ENCODE measurements at places on chromosomes 5 and 9.

GRCh38 chr9:126514037-126514821 is 99.5 kb upstream of the LMX1B start:
- DNase-seq = peak; percentile 38

DNA sequence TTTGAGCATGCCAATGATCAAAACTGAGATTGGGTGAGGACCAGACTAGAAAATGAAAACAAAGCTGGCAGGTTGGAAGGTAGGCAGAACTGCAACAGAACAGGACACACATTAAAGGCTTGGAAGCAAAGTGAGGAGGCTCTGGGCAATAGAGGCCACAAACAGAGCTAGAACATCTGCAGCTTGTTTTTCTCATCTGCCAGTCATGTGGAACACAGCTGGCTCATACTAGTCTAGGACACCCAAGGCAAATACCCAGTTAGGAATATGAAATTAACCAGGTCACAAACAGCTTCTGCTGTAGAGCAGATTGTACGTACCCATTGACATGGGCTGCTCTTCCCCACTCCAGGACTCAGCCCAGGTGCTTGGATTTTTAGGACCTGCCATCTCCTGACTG is 61.7 kb downstream of the SPEF2 start:
- DNase-seq = no peak

- no peak for DNase-seq
Measured at GRCh38 chr5:143217065-143217803, 186.3 kb downstream of the NR3C1 start.

- no peak for DNase-seq
Measured at GRCh38 chr5:82151204-82151603, 127.0 kb downstream of the RPS23 start.

GRCh38 chr9:110156902-110157301 is 51.1 kb downstream of the C9orf152 start:
- DNase-seq = no peak

- no peak for DNase-seq
Measured at GRCh38 chr9:95261890-95262289, 55.6 kb downstream of the FANCC start.

- DNase-seq = no peak
Measured at GRCh38 chr5:168464641-168465040, 21.6 kb upstream of the RARS1 start.

DNA sequence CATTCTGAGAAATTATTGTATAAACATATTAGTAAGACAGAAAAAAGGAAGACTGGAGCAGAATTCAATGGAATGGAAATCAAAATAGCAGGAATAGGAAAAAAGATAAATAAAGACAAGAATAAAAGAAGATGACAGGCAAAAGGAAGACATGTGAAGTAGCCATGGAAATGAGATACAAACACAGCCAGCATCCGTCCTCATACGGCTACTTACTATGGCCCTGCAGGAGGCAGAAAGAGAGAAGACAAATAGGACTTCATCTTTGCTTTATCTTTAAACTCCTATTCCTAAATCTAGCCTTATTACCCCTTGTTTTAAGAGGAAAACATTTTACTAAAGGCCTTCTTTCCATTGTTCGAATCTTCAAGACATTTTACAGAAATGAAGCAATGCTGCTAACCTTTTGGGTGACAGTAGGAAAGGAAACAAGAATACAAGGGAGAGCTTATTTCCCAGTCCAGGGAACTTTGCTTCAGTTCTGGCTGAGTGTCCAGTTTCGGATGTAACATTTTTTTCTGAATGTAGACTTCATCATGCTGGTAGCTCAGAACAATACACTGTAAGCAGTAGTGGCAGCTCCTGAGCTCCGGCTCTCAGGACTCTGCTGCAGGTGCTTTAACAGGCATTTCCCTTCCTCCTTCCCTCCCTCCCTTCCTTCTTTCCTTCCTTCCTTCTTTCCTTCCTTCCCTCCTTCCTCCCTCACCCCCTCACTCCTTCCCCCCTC is 106.4 kb upstream of the SLC12A2 start:
- DNase-seq = no peak

- DNase-seq = no peak
Measured at GRCh38 chr5:179422213-179422855, 77.1 kb upstream of the ADAMTS2 start.

- no peak for DNase-seq
Measured at GRCh38 chr9:109475526-109475925, 22.6 kb downstream of the PTPN3 start.

DNA sequence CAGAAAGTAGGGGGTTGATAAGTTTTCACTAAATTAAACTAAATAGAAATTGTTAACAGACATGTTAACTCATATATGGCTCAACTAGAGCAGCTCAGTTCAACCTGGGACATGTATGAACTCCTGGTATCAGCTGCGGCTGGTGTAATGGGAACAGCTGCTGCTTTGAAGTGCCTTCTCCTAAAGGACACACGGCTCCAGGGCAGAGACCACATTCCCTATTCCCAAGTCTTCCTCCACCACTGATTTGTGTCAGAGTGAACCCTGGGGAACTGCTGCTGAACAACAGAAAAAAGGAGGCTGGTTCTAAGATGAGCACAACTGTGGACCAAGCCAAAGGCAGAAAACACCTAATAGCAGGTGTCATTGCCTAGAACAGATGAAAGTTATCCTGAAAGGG is 71.1 kb downstream of the MAPKAP1 start:
- DNase-seq = no peak

- no peak for DNase-seq
Measured at GRCh38 chr5:92102313-92102712, 719.2 kb upstream of the ARRDC3 start.

GRCh38 chr5:136039202-136039601 is 10.4 kb downstream of the TGFBI start:
- DNase-seq = no peak

- no peak for DNase-seq
Measured at GRCh38 chr5:154858972-154859871, 795 bp downstream of the CNOT8 start.

GRCh38 chr9:91567642-91568274 is 144.1 kb upstream of the NFIL3 start:
- DNase-seq = no peak

DNA sequence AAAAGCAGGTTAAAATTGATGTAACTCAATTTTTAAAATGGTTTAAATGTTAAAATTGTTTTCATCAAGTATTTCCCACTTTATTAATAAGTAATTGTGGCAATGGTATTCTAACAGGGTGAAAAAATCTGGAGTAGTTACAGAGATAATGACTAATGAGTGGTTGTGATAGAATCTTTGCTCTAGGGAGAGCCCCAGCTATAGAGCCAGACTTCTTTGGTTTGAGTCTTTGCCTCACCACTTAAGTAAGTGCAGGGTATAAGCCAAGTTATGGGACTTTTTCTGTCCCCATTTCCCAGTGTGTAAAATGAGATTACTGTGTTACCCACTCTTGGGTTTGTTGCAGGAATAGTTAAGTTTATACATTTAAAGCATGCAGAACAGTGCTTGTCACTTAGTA is 158.1 kb downstream of the FER start:
- DNase-seq = no peak

GRCh38 chr5:138737494-138738265 is 15.5 kb upstream of the CTNNA1 start:
- no peak for DNase-seq

- no peak for DNase-seq
Measured at GRCh38 chr5:38697013-38697412, 140.6 kb upstream of the LIFR start.

GRCh38 chr9:97132865-97133264 is 93.9 kb upstream of the CTSV start:
- no peak for DNase-seq

DNA sequence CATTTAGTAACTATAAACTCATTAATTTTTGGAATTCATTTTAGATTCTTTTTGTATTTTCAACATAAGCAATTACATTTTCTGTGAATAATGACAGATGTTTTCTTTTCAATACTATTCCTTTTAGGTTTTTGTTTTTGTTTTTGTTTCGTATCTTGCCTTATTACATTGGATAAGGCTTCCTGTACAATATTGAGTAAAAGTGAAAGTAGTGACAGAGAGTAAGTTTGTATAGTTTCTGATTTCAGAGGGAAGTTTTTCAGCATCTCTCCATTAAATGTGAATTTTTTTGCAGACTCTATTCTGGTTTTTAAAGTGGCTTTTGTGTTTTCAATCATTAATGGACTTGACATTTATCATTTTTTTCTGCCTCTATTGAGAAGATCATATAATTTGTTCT is 12.8 kb upstream of the CAMK4 start:
- no peak for DNase-seq

DNA sequence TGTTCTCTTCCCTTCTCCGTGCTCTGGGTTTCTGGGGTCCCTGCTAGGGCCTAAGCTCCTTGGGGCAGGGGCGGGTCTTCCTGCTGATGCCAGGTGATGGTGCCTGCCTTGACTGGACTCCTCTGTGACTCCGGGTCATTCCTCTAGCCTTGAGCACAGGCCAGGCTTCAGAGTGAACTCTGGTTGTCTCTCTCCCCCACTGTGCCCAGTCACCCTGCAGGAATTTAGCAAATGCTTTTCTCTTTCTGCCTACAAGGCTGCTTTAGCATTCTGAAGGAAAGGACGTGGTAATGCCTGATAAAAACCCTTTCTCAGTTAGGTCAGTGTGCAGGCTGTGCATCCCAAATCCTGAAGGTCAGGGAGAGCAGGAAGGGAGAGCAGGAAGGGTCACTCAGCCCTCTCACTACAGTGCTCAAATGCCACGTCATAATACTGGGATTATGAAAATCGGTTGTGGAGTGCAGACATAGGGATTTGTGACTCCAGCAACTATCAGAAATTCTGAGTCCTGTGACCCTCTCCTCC is 2.7 kb downstream of the CXCL14 start:
- DNase-seq = no peak

DNA sequence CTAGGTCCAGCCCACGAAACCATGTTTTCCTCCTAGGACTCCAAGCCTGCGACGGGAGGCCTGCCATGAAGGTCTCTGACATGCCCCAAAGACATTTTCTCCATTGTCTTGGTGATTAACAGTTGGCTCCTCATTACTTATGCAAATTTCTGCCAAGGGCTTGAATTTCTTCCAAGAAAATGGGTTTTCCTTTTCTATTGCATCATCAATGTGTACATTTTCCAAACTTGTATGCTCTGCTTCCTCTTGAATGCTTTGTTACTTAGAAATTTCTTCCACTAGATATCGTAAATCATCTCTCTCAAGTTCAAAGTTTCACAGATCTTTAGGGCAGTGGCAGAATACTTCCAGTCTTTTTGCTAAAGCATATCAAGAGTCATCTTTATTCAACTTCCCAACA is 1792.7 kb upstream of the CDH9 start:
- DNase-seq = no peak

- DNase-seq = no peak
Measured at GRCh38 chr9:109789556-109789955, 9.6 kb downstream of the PALM2AKAP2 start.

DNA sequence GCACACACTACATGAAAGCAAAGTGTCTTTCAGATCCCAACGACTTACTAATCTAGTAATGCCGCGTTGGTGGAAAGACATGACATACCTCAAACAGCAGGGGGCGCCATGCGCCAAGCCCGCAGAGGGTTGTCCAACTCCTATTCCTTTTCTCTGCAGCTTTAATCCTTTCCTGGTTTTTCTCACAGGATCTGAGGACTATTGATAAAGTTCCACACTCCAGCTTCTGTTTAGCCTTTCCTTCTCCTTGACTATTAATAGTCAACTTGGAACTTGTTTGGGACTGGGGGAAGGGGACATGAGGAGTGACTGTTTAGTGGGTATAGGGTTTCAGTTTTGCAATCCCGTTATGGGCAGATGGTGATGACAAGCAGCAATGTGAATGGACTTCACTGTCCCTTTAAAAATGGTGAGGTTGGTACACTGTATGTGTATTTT is 62.9 kb downstream of the OTULIN start:
- peak; percentile 63 for DNase-seq

GRCh38 chr5:67033880-67034651 is 162.5 kb downstream of the CD180 start:
- no peak for DNase-seq

- DNase-seq = no peak
Measured at GRCh38 chr9:83280268-83280667, 217.3 kb upstream of the RASEF start.

GRCh38 chr9:3511551-3511950 is 14.2 kb downstream of the RFX3 start:
- no peak for DNase-seq

DNA sequence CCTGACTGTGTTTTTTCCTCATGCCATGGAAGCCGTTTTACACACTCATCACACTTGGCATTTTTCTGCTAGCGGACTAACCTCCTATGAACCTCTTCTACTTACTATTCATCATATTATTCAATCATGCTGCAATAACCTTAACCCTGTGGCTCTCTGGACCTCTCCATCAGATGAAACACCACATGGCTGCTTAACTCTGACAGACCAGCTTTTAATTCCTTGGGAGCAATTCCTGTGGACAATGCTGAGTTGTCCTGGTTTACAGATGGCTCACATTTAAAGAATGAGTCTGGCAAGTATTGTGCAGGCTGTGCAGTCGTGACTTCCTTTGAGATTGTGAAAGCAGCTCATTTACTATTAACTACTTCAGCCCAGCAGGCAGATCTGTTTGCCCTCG is 9.0 kb downstream of the OR1J1 start:
- no peak for DNase-seq

DNA sequence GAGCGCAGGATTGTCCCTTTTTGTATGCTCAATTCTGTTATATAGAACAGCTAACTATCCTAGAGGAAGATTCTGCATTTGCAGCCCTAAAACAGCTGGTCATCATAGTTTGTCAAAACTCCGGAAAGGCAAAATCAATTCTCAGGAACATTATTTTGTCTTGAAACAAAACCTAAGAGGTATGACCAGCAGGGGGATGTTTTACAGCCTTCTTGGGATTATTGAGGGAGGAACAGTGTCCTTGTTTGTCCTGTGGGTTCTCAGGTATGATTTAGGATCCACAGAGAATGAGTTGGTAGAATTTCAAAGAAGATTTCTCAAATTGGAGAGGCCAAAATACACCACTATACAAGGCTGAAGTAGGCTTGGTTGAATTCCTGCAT is 136.4 kb downstream of the ZSWIM6 start:
- no peak for DNase-seq

DNA sequence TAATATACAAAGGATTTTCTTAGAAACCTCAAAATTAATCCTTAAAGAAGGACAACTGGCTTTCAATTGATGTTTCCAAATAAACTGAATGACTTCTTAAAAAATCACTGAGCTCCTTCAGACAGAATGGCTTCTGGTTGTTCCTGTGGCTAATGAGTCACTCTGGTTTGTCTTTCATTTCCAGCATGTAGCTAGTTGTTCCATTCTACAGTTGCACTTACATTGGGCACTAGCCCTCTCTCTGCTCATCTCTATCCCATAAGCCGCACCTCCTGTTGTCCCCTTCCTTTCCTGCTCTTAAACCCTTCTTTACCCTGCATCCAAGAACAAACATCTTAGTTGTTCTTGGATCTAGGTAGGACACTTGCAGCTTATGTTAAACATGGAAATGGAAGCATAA is 235.3 kb upstream of the HAPLN1 start:
- no peak for DNase-seq

- DNase-seq = no peak
Measured at GRCh38 chr5:78593465-78593864, 55.1 kb downstream of the LHFPL2 start.

- DNase-seq = no peak
Measured at GRCh38 chr9:37645903-37646506, 4.7 kb upstream of the FRMPD1 start.

GRCh38 chr9:108150736-108151586 is 661.4 kb upstream of the KLF4 start:
- DNase-seq = no peak
